ENCODE measurements at places on chromosomes 12 and 14.

DNA sequence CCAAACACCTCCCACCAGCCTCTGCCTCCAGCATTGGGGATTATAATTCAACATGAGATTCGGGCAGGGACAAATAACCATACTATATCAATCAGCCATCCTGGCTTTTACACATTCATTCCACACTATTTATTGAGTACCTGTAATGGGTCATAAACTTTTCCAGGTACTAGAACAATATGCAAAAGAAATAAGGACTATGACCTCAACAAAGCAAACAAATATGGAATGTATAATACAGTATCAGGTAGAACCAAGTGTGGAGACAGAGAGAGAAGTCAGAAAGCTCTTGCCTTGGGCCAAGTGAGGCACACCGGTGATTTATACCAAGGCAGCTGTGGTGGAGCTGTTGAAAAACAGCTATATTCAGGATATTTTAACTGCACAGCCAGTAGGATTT lies 116.3 kb downstream of the TSPAN8 start:
- DNase-seq = no peak

- no peak for DNase-seq
Observed at GRCh38 chr12:111777345-111778045, 10.8 kb downstream of the ALDH2 start.

GRCh38 chr12:125604976-125605375 lies 539.7 kb downstream of the AACS start:
- no peak for DNase-seq

DNA sequence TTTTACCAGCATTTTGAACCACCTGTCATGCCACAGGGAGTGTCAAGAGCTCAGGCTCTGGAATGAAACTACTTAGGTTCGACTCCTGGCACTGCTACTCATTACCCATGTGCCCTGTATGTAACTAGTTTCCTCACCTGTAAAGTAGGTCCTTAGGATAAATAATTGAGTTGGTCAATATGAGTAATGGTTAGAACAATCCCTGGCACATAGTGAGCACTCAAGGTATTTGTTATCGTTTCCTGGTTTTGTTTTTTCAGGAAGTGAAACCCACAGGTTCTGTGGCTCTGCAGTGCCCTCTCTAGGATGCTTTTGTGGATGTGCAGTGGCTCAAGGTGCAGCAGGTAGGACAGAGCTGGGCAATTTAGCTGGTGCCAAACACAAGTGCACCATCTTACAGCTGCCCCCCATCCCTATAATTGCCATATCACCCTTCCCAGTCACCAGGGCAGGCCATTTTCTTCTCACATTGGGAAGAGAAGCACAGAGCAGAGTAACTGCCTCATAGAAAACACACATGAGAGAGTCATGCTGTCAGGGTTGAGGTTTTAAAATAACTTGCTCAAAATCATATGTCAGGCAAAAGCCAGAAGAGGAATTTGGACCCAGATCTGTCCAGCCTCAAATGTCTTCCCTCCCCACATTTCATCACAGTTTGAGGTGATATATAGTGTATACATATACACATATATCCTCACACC lies 297.5 kb downstream of the RPAP3 start:
- no peak for DNase-seq

GRCh38 chr12:102343361-102344121 lies 136.8 kb downstream of the IGF1 start:
- DNase-seq = no peak

DNA sequence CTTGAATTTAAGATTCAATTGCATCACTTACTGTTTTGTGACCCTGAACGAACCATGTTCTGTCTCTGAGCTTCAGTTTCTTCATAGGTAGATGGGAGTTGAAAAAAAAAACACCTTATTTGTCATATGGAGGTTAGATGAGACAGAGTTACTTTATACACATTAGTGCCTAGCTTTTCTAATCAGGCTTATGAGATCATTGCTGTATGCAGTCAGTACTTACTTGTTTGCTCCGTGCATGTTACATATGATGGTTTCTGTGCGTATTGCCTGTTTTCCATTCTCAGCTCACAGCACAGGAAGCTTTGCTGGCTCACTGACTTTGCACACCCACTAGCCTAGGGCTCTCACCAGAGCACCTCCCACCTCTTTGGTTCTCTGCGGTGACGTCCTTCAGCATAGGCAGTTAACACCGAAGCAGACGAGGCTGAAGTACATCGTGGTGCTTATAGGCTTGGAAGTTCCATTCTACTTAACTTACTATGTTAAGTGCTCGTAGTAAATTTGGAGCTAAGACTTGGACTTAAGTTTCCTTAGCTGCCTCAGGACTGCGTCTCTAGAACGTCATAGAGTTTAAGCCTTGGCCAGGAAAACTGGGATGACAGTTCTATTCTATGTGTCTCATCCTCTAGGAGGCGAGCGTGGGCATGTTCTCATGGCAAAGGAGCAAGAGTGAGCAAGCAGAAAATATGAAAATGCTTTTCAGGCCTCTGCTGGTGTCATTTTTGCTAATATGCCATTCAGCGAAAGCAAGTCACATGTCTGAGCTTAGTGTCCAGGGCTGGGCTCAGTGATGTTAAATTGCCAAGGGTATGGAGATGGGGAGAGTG lies 57.3 kb downstream of the NRXN3 start:
- no peak for DNase-seq

DNA sequence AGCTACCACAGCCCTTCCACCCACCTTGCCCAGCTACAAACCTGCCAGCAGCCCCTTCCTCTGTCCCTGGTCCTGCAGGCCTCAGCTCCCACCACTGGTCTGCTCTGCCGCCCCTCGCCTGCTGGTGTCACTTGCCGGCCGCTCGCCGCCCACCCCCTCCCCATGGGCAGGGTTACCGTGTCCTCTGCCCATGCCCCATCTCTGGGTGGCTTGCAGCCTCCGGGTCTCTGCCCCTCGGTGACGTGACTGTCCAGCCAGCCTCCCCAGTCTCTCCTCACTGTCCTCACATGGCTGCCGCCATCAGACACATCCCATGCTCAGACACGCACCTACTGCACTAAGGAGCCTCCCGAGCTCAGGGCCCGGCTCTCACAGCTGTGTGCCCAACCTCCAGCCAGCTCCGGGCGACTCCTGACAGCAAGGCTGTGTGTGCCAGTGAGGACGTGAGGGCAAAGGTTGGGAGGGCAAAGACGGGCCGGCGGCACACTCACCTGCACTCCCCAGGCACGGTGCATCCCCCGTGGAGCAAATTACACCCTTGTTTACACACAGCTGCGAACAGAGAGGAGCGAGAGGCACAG lies 13.4 kb downstream of the JAG2 start:
- DNase-seq = no peak

- DNase-seq = no peak
Observed at GRCh38 chr12:49334226-49334625, 2.8 kb downstream of the C1QL4 start.

DNA sequence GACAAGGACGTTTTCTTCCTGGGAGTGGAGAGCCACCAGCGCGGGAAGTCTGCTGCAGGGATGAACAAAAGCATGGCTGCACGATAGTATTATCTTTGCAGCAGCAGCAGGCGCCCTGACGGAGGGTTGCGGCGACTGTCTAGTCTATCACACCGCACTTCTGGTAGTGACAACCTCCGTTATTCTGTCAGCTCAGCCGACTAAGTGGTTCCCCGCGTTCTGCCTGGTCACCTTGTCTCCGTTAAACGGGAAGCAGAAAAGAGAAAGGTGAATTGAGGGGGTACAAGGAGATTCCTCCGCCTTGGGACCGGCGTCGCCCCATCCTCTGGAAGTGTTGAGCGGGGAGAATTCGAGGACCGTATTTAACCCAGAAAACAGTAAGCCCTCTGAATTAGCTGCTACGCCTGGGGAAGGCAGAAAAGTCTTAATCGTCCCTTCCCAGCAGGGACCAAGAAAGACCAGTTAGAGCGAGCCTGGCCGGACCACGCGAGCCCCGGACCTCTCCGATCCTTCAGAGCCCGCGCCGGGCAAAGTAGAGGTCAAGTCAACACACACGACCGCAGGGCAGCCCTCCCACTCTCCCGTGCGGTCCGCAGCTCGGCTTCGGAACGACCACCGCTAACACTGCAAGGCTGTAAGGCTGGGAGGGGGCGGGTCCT lies 536 bp upstream of the DAAM1 start:
- DNase-seq = no peak

DNA sequence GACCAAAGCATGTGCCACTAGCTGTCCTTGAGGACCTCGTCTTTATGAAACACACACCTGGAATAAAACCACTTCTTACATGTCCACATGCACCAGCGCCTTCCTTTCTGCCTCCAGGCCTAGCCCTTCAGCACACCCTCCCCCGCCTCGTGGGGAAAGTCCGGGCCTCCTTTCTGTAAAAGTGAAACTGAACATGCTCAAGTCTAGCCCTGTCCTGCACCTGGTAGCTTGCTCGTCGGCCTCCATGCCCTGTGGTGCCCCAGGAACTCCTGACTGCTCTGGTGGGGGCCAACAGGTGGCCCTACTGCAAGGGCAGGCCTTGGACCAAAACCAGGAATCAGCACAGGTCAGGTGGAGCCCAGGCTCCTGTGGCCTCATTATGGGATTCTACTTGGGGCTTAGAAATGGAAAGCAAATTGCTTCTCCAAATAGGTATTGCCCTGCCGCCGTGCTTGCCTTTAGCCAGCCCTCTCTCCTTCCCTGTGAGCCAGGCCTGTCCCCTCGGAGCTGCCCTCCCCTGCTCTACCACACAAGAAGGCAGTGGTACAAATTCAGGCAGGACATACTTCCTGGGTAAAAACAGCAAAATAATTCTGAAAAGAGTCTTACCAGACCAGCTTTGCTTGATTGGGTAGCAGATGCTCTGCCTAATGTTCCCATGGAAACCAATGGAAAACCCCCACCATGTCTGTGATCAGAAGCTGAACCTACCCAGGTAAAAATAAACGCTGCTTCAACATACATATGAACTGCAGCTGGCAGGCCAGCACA lies 43.5 kb downstream of the ERH start:
- peak; percentile 21 for DNase-seq

DNA sequence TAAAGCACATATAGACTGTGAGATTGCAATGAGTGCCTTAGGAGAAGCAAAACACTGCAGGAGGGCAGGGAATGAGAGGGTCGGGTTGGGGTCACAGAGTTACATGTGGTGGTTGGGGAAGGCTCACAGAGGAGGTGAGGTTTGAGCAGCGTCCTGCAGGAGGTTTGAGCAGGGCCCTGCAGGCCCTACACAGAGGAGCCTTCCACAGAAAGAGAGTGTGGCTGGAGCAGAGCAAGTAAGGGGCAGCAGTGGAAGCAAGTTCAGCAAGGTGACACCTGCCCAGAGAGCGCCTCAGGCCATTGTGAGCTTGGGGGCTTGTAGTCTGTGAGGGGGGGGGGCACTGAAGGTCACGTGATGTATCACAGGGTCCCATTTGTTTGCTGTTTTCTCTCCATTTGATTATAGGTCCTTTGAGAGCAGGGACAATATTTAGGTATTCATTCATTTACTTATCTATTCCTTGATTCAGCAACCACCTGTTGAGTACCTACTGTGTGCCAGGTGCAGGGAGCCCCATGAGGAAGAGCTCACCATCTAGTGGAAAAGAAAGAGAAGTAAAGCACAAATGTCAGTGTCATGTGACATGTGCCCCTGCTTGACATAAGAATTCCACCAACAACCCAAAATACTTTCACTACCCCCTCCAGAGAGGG lies 56.6 kb downstream of the GALNT16 start:
- no peak for DNase-seq

DNA sequence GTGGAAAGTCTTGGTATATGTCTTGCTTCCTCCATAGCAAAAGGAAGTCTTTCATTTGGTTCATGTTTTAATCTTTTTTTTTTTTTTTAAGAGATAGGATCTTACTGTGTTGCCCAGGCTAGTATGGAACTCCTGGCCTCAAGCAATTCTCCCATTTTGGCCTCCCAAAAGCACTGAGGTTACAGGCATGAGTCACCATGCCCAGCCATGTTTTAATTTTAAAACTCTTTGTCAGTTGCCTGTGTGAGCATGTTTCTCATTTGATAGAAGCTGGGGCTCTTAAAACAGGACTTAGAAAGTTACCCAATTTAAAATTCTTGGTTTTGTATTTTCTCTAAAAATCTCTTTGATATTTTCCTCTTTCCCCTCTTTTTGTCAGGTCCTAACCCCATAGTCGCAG lies 45.0 kb upstream of the REP15 start:
- no peak for DNase-seq

DNA sequence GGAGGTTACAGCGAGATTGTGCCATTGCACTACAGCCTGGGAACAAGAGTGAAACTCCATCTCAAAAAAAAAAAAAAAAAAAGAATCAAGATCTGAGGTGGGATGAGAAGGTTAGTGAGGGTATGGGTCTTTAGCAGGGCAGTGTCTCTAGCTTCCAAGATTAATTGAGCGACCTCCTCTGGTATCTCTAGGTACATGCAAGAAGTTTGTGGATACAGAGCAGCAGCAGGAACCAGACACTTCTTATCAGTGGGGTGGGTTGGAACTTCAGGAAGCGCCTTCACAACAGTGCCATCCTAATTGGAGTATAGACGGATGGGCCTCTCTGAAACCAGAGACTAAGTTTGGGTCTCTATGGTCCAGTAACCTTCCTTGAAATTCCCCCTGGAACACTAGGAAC lies 51.9 kb upstream of the CISTR start:
- no peak for DNase-seq

DNA sequence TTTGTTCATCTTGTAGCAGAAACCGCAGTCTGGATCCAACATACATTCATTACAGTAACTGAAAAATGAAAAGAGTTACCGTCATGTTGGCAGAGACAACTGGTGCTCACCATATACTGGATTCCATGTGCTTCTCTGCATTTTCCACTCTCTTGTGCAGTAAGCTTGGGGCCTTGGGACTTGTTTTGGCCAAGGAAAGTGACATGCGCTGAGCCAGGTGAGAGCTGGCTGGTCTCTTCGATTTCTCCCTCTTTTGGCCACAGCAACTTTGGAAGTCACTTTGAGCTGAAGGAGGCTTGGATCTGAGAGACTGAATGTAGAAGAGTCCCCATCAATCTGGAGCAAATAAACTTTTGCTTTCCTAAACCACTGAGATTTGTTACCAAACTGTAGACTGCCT lies 210.6 kb upstream of the ABCD2 start:
- no peak for DNase-seq

- no peak for DNase-seq
Observed at GRCh38 chr12:109467978-109468676, 9.0 kb downstream of the KCTD10 start.

DNA sequence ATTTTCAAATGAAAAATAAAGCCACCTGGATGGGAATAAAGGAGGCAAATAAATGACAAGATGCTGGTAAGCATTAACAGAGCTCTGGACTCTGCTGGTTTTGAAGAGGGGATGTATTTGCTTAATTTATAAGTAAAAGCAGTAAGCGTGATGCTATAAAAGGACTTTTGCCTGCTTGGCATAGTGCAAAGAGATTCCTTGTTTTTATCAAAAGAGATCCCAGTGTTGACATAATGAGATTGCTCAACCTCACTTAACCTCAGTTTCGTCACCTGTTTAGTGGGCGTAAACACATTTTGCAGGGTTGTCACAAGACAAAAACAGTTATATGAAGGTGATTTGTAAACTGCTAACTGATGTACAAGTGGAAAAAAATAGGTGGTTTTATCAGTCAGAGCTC lies 13.8 kb downstream of the ASCL1 start:
- no peak for DNase-seq

DNA sequence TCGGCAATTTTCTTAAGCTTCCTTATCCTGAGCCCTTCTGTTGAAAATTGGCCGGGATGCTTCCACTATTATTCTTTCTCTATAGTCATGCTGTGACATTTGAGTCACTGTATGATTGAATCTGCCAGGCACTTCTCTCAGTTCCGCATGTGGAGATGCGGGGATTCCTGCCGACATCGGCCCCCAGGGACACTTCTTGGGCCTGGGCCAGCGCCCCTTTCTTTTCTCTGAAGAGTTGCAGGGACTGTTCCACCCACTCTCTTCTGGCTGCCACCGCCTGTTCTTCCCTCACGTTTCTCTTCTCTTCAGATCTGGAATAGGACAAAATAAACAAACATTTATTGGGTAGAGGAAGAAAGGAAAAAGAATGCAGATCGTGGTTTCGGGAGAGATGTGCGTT lies 310.1 kb downstream of the ETNK1 start:
- no peak for DNase-seq
